ENCODE measurements at places on chromosomes 13 and 19.
A peak's percentile ranks its signal among the peaks of the same experiment; 100 is the strongest.

DNA sequence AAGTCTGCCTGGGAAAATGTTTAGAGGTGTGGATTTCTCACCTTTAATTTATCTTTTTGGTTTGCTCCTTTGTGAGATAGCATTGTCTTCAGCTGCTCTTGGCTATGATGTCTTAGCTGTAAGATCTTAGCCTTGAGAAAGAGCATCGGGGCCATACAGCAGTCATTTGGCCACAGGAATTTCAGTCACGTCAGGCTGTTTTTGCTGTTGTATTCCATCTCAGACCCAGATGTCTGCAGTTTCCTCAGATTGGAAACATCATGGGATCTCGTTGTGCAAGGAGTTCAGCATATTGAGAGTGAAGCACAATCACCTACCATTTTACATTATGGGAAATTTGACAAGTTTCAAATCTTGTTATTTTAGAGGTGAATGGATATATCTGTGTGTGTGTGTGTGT, 89.3 kb upstream of the C1QTNF9B start:
- DNase-seq: no peak

- peak; percentile 85 for DNase-seq
Observed at GRCh38 chr19:7488736-7489353, at the start of gene PEX11G. TSS of gene PEX11G (minus strand) at chr19:7489035. CDS start at chr19:7489010, 25 bp downstream.

DNA sequence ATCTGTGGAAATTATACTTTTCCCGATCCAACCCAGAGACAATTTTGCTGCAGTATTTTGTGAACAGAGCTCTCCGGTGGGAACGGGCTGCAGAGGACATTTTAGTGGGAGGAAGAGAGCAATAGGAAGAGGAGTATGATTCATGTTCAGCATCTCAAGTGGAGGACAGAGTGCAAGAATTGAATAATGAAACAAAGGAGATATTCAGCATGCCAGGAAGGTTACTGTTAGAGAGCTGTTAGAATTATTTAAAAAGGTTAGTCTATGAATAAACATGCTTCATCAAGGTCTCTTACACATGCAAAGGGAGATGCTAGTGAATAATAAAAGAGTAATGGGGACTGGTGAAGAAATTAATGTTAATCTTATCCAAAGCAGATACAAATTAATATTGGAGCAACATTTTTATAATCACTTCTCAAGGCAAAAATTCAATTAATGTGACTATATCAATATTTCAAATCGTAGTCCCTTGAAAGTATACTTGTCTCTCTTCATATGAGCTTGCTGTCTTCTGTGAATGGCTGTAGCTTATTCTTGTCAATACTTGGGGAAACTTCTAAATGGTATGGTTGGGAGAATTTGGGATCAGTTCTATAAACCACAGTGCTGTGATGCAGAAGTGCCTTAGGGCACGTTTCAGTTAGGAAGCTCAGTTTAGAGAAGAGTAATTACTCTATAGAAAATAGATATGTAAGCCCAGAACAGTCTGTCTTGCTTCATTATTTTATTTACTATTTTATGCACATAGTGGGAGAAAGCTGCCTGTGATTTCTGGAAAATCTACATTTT, 1165.8 kb downstream of the OLFM4 start:
- DNase-seq: no peak

DNA sequence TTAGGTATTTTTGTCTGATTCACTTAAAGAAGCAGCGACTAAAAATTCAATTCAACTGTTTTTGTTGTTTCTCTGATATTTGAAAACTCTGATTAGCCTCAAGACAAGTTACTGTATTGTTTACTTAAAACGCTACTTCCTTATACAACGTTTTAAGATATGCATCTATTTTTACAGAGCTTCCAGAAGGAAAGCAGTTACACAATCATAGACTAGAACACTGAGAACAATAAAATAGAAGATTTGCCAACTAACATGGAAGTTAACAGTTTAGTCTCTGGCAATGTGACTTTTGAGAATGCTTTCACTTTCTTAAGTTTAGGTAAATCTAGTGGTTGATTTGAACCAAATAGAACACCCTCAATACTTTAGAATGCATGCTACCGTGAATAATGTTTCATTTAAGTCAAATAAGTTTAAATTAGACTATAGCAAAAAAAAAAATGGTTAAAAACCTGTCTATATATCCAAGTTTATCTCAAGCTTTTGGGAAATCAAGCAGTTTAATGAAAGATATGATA, 614.8 kb downstream of the DACH1 start:
- no peak for DNase-seq

- no peak for DNase-seq
Observed at GRCh38 chr13:112685896-112686295, 3.9 kb upstream of the ATP11A start.

- no peak for DNase-seq
Observed at GRCh38 chr13:71408416-71408815, 458.6 kb downstream of the DACH1 start.

DNA sequence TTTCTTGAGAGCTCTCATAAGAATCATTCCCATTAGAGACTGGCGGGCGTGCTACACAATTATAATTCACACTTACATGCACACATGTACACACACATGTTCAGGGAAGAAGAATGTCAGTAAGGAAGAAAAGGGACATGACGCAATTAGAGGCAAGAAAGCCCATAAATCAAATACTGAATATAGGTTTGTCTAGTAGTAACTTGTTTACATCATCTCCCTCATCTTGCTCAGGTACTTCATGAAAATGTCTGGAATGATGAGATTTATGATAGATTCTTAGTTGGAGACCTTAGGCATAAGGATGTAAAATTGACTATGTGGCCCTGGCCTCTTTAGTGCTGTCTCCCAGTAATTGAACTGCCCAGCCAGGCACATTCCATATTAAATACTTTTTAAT, 628.0 kb upstream of the PCDH20 start:
- DNase-seq: no peak
